ENCODE measurements at places on chromosomes 3 and 15. TPM values are rescaled to one million over a fixed set of nuclear protein-coding genes. Genes with fewer than 3 reads are reported as not detected.

DNA sequence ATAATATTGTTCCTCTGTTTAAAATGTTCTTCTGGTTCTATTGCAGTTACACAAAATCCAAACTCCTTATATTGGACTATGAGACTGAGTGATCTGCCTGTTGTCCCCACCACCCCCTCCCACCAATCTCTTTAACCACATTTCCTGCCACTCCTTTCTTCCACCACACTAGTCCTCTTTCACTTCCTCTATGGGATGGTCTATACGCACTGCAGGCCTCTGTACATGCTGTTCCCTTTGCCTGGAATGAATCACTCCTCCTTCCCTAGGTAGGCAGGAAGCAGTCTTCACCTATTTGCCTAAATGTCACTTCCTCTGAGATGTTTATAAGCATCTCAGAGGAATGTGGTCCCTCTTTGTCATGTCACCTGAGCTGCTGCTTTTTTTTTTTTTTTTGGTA is 4.0 kb downstream of the MAP2K1 start:
- no peak for DNase-seq

GRCh38 chr15:36458411-36458810 is 121.0 kb upstream of the CDIN1 start:
- DNase-seq: no peak

DNA sequence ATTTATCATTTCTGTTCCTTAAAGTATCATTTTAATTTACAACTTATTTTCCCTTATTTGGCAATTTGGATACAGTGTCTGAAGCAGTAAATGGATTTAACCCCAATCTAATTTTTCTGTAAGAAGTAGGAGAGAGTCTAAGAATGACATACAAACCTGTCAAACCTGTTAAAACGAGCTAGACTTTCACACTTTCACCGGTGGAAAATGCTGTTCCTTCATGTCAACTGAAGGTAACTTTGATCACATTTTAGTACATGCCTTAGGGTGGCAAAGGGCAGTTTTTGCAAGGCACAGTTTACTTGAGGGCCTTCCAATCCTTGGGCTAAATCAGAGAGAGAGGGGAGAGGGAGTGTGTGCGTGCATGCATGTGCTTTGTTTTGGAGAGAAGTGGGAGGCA is 221.4 kb downstream of the THSD4 start:
- no peak for DNase-seq

DNA sequence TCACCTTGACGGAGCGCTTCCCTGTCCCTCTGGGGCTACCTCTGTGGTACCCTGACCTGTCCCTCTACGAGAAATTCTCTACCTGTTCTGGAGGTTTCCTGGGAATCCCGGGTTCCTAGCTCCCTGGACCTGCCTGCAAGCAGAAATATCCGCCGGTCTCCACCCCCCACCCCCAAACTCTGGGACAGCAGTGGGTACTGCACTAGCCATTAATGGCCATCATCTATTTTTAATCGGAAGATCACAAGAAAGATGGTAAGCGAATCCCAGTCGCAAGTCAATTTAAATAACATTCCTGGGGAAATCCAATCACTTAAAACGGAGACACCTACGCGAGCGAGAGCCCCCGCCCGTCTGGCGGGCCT is 429 bp upstream of the C3orf80 start:
- DNase-seq: no peak

DNA sequence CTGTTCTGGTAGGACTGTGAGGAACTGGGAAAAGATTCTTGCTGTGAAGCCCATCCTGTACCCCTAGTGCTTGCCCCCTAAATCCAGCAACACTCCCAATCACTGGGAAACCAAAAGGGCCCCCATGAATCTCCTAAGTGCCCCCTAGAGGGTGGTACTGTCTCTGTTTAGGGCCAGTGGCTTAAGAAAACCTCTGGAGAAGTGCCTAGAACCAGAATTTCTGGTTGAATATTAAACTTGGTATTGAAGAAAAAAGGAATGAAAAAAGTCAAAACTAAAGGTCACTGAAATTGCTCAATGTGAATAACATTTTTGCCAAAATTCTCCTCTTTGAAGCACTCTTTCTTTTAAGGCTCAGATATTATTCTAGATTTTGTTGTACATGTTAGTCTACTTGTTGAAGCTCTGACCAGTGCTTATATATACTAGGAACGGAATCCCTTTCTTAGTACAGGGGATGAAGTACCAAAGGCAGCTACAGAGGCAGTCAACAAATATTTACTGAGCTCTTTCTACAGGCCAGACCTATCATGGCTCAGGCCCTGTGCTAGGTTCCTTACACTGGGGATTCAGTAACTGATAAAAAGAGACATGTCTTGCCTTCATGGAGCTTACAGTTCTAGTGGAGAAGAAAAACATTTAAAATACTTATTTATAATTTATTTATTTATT is 138.8 kb downstream of the MYLK start:
- no peak for DNase-seq

DNA sequence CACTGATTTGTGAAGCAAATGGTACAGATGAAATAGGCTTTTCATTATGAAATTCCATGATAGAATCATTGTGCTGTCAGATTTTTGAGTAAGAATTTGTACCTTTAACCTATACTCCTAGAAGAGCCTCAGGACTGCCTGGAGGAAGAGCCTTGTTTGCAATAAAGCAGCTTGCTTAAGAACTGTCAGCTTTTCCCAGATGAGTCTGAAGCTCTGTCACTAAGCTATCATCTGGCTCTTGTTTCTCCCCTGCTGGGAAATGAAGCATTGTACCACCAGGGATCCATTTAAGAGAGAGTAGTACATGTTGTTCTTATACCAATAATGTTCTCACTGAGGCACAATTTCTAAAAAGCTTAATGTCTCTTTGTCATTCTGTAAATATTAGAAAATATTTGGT is 85.1 kb upstream of the FLNB start:
- no peak for DNase-seq

GRCh38 chr15:65286069-65286703 is 497 bp downstream of the PARP16 start:
- DNase-seq: peak; percentile 82

DNA sequence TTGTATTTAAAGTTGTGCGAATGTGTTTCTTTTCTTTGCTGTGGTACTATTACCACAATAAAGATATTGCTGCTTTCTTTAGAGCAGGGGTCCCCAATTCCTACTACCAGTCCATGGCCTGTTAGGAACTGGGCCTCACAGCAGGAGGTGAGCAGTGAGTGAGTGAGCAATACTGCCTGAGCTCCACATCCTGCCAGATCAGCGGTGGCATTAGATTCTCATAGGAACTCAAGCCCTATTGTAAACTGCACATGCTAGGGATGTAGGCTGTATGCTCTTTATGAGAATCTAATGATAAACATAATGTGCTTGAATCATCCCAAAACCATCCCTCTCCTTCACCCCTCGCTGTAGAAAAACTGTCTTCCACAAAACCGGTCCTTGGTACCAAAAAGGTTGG is 41.6 kb downstream of the DMXL2 start:
- no peak for DNase-seq

- DNase-seq: no peak
Observed at GRCh38 chr15:91521548-91521947, 332.0 kb upstream of the SLCO3A1 start.

DNA sequence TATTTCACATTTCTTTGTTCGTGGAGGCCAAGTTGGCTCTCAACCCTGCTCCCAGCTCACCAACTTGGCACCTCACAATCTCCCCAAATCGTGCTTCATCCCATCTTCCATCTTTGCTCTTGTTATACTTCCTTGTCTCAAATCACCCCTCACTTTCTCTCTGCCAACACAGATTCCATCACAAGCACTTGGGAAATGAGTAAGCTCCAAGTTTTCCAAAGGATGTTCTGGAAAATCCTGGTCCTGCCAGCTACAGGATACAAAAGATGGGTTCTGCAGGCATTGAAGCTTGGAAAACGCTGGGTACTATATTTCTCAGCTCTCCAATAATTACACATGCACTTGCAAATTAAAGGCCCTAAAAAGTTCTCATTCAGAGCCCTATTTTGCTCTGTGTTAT is 4.1 kb upstream of the TM4SF4 start:
- no peak for DNase-seq

- no peak for DNase-seq
Observed at GRCh38 chr15:90864507-90864906, 3.9 kb upstream of the FURIN start.

- DNase-seq: no peak
Observed at GRCh38 chr3:140023616-140024530, 88.9 kb downstream of the CLSTN2 start.

DNA sequence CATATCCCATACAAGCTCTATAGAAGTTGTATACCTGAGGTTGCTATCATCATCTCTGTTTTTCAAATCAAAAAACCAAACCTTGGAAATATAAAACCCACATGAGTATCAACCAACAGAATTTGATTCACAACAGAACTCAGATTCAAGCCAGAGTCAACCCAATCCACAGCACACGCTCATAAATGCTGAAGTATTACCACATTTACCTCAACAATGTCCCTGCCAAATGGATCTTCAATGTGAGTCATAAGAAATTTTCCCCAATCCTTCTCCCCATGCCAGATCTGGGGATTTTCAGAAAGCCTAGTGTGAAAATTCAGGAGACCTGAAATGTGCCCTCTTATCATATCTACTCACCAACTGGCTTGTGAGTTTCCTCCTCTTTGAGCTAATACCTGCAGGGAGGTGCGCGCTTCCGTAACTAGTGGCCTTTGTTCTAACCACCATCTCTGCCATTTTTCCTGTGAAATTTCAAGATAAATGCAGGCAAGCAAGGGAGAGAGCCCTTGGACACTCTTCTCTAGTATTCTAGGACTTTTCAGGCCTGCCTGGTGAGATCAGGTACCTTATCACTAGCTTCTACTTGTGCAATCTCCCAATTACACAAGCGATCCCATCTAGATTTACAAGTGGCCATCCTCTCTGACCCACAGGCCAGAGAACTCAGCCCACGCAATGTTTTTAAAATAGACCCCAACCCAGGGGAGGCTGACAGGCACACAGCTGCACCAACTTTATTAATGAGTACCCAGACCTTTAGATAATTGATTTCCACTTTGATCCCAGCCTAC is 1076.9 kb upstream of the CFAP20DC start:
- DNase-seq: no peak

DNA sequence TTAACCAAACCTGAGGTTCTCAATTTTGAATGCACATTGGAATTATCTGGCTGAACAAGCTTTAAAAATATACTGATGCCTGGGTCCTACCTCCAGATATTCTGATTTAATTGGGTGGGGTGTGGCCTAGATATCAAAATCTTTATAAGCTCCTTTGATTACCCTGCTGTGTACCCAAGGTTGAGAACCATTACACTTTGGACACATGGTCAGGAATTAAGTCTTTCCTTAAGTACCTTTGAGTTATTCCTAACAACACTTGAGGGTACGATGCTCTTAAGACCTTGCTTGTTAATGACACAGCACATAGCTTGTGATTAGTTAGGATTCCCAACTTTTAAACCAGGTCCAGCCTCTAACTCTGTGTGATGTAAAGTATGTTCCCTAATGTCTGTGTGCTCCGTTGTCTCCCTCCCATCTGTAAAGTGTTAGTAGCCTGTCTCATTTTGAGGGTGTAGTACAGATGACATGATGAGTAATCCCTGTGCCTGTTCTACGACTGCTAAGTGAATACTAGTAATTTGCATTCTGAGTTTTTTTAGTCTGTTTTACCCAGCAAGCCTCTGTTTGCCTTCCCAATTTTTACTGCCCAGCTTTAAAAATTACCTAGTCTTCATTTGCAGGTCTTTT is 154.9 kb downstream of the KLHL25 start:
- no peak for DNase-seq

- peak; percentile 62 for DNase-seq
Observed at GRCh38 chr3:48157202-48157840, 30.9 kb downstream of the CDC25A start.

DNA sequence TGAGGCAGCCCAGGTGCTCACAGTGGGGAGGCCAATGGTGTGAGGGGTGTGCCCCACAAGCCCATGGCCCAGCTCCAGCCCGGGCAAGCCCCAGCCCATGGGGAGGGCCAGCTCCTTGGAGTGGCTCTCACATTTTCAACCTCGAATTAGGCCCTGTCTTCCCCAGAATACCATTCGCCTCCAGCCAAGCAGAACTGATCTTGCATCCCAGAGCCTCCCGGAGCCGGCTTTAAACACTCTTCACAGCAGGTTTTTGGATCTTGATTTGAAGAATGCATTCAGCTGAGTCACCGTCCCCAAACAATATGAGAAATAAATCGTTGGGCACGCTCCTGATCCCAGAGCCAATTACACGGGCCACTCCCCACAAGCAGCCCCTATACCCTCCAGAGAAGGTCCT is 23.7 kb downstream of the TPRA1 start:
- no peak for DNase-seq

DNA sequence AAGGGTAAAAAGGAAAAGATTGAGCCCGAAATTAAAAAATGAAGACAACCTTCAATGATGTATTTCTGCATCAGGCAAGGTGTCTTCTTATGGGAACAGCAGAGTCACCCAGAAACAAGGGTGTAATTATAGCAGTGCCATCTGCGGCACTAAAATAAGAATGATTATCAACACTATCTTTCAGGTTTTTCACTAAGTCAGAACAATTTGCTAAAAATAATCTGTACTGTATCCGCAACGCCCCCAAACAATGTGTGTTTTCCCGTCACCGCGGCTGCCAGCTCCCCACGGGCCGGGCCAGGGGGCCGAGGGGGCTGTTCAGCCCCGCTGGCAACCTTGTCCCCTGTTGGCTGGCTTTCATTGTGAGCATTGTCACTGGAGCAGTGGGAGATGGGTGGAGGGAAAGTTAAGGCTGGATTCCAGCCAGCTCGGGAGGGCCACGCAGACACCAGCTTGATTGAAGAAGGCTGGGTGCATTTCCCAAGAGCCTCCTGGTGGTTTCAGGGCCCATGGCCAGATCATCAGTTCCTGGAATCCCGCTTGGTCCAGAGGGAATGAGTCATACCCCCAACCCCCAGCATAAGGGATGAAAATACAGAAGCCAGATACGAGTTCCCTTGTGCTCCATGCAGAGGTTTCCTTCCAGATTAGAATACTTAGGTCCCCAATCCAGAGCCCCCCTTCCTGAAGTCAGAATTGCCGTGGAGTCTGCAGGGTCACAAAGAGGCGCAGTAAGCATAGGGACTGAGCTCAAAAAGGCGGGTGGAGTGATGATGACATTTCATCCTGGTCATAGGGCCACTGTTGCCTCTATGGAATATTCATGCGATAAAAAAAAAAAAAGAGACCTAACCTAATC is 90.2 kb upstream of the KLF13 start:
- DNase-seq: no peak

- no peak for DNase-seq
Observed at GRCh38 chr3:46595819-46596314, 16.5 kb upstream of the FAM240A start.

GRCh38 chr15:47333734-47334133 is 383.6 kb upstream of the SEMA6D start:
- DNase-seq: no peak

GRCh38 chr3:39473452-39474125 is 6.1 kb downstream of the MOBP start:
- no peak for DNase-seq

GRCh38 chr15:58467121-58467721 is 35.4 kb downstream of the LIPC start:
- DNase-seq: peak; percentile 85

- DNase-seq: no peak
Observed at GRCh38 chr3:152256851-152257562, 11.7 kb upstream of the MBNL1 start.

Gene IL5RA
- polyA plus RNA-seq: 0.22 TPM

Gene FOXB1
- not detected for polyA plus RNA-seq

Gene DPPA2
- polyA plus RNA-seq: not detected

Gene COL6A6
- not detected for polyA plus RNA-seq

Data from kidney (tissue), 22 donors.